ENCODE measurements at places on chromosomes 1 and 21. TPM values are rescaled to one million over a fixed set of nuclear protein-coding genes. Genes with fewer than 3 reads are reported as not detected.

Gene NME7
- total RNA-seq = 13.2 TPM

Gene IGSF9
- total RNA-seq = 11.3 TPM

Gene GJA9
- total RNA-seq = not detected

GRCh38 chr1:180178511-180179161, 24.0 kb downstream of the QSOX1 start:
- H3K27me3 ChIP-seq = no peaks in the 10 kb centered on the region
- H3K4me1 ChIP-seq = no peaks in the 10 kb centered on the region

DNA sequence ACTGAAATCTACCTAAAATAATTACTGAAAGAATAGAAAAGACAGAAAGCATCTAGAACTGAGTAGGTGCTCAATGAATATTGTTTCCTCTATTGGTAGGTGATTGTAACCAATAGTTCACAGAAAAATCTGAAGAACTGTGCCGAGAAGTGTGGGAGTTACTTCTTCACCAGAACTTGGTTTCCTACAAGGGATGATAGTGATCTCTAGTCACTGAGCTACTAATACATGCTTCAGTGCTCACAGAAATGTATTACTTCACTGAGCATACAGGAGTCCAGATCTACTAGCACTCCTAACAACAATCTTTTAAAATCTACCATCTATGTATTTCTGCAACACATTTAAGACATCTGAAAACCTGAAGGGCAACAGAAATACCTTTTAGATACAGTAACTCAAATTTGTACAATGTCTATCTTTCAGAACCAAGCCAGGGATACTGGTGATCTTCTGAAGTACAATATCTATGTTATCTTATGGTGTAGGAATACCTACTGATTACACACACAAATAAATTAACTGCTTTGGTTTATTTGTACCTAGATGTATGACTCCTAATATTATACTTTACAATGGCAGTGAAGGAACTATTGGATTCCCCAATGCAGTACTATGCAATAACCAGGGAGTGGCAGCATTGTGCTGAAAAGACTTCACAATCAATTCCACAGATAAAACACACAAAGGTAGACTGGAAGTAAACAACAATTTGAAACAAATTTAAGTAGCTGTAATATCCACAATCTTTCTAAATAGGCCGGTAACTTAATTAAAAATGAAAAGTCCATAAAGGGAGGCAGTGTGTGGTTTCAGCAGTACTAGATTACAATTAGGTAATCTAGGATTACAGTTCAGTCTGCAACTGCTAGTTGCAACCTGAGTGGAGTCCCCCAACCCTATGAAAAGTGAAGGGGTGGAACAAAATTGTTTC, 243.0 kb downstream of the SLC45A1 start:
- H3K36me3 ChIP-seq = peaks cover 14% of the 10 kb centered on the region
- H3K4me1 ChIP-seq = peaks cover 3% of the 10 kb centered on the region
- DNase-seq = no peak
- no peak overlapping the region for H3K4me3 ChIP-seq
- no peaks in the 10 kb centered on the region for H3K27me3 ChIP-seq

- no peaks in the 10 kb centered on the region for H3K27me3 ChIP-seq
- H3K27ac ChIP-seq = no peak overlapping the region
- no peaks in the 10 kb centered on the region for H3K36me3 ChIP-seq
- H3K4me3 ChIP-seq = no peak overlapping the region
These were observed 106.5 kb downstream of the UCHL5 start for GRCh38 chr1:192952646-192953045.

- H3K36me3 ChIP-seq = peaks cover 63% of the 10 kb centered on the region
- H3K27ac ChIP-seq = no peak overlapping the region
- H3K4me3 ChIP-seq = no peak overlapping the region
- DNase-seq = no peak
These were observed 11.7 kb downstream of the IQGAP3 start for GRCh38 chr1:156560585-156561163.

DNA sequence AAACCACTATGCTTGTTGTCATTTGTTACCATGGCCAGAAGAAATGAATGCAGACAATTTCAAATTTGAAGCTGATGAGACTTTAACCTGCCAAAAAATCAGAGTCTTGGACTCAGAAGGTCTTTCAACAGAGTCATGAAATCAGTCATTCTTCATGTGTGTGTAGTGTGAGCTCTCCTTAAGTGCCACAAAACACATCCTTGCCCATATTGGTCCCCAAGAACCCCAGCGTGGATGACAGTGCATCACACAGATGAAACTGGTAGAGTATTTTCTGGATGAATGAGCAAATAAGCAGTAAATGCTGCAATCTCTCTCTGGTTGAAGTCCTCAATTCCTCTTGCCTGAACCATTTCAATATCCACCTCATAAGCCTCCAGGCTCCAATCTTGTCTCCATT, 28.7 kb upstream of the ETS2 start:
- no peak for DNase-seq
- no peak overlapping the region for H3K27ac ChIP-seq
- H3K4me1 ChIP-seq = no peaks in the 10 kb centered on the region
- no peak overlapping the region for H3K4me3 ChIP-seq

GRCh38 chr1:31934706-31935629, 3.2 kb downstream of the PTP4A2 start:
- peaks cover 2% of the 10 kb centered on the region for H3K36me3 ChIP-seq
- H3K27ac ChIP-seq = no peak overlapping the region
- H3K4me1 ChIP-seq = peaks cover 3% of the 10 kb centered on the region
- DNase-seq = no peak

DNA sequence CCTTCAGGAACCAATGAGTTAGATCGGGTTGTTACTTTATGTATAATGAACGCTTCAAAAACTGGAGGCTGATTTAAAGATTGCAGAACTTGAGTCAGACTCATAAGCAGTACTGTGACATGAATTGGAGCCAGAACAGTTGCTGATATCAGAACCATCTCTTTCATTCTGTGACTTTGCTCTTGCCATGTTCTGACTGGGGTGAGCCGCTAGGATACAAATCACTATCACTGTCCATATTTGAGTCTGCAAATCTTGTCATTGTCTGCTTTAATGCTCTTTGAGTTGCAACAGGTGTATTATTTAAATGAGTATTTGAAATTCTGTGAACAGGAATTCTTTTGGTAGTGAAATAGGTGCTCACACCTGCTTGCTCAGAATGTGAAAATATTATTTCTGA, 52.5 kb downstream of the LRIG2 start:
- H3K4me1 ChIP-seq = no peaks in the 10 kb centered on the region
- DNase-seq = no peak
- no peak overlapping the region for H3K27ac ChIP-seq

GRCh38 chr1:207251066-207251465, 70.4 kb upstream of the CD55 start:
- H3K4me1 ChIP-seq = no peaks in the 10 kb centered on the region
- no peak overlapping the region for H3K27ac ChIP-seq
- DNase-seq = no peak
- no peak overlapping the region for H3K4me3 ChIP-seq
- H3K36me3 ChIP-seq = peaks cover 3% of the 10 kb centered on the region

DNA sequence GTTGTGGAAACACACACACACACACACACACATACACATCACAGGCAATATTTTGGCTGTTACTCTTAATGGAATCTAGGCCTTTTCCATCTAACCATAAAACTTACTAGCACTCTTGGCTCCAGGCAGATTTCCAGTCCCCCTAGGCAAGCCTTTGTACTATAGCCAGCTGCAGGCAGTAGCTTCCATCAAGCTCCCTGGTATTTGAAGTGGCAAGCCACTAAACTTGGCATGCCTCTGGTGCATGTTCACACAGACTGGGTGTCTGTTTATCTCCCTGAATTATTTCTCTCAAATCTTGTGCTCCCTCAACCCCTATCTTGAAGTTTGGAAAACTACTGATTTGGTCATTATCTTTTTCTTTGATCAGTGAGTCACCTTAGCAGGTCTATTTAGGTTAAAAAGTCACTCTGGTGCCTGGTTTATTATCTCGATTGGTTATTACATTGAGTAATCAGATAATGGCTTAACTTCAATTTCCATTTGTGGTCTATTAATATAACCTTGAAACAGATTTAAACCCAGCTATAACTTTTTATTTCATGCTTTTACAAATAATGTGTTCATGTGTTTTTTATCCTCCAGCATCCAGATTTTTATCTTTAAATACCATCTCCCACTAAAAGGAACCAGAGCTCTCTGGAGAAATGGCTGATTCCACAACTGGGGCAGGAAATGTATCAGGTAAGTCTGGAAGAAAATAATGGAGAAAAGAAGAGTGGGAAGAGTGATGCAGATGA, 2.7 kb upstream of the RBM15 start:
- H3K4me1 ChIP-seq = no peaks in the 10 kb centered on the region
- no peak for DNase-seq
- H3K36me3 ChIP-seq = peaks cover 22% of the 10 kb centered on the region
- H3K4me3 ChIP-seq = peak overlapping the region; percentile 40
- H3K27me3 ChIP-seq = no peaks in the 10 kb centered on the region

DNA sequence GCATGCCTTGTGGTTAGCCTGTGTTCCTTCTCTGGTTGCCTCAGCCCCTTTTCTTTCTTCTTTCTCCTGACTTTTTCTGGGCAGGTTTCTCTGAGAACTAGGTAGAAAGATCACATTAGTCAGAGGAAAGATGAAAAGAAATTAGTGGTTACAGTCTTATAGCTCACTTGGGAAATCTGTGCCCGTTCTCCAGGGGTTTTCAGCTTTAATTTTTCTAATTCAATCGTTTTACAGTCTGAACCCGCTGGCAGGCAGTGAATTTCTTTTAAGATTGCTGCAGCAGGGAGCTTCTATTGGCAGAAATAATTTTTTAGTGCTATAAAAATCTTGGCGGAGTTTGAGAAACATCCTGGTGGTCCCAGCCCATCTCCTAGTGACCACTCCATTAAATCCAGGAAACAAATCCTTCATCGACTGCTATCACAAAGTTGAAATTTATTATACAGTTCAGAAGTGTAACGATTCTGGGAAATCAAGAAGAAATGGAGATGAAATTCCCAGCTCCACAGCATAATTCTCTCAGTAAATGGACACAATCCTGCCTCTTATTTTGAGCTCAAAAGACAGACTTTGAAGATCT, 113.1 kb downstream of the PCP4 start:
- no peak overlapping the region for H3K4me3 ChIP-seq
- no peak for DNase-seq
- no peak overlapping the region for H3K27ac ChIP-seq
- H3K27me3 ChIP-seq = no peaks in the 10 kb centered on the region
- no peaks in the 10 kb centered on the region for H3K36me3 ChIP-seq

DNA sequence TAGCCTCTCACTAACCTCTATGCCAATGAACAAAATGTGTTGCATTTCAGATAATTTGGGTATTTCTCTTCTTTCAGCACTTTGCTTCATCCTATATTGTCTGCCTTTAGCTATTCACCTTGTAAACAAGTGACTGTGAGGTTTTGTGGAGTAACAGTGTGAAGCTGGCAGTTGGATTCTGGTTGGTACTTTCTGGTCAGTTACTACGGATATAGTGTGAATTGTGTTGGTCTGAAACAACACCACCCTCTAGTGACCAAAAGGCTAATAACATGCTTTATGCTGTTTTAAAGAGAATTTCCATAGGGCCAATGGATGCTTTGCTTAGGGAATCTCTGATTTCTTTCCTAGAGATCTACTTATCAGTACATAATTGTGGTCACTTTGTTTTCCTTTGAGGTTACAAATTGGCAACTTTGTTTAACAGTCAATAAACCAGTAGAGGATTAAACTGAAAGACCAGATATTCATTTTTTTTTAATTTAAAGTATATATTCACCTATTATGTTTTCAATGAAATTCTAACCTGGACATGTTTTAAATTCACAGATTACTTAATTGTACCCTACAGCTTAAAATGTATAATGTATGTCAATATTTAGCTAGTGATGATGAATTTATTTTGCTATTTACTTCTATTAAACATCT, 2.5 kb upstream of the PTGER3 start:
- H3K36me3 ChIP-seq = no peaks in the 10 kb centered on the region
- 0 out of 2 replicates have a peak, but pooled peaks cover 2% of the 10 kb centered on the region for H3K4me1 ChIP-seq
- no peak overlapping the region for H3K4me3 ChIP-seq
- peaks cover 10% of the 10 kb centered on the region for H3K27me3 ChIP-seq
- DNase-seq = no peak

- H3K27ac ChIP-seq = no peak overlapping the region
- no peak overlapping the region for H3K4me3 ChIP-seq
- peaks cover 10% of the 10 kb centered on the region for H3K36me3 ChIP-seq
- no peaks in the 10 kb centered on the region for H3K27me3 ChIP-seq
- DNase-seq = no peak
These were observed 131.3 kb downstream of the NTPCR start for GRCh38 chr1:233081735-233082134.

- no peaks in the 10 kb centered on the region for H3K27me3 ChIP-seq
- peak overlapping the region; percentile 90 for H3K4me3 ChIP-seq
- no peak for DNase-seq
- H3K36me3 ChIP-seq = peaks cover 21% of the 10 kb centered on the region
- peaks cover 3% of the 10 kb centered on the region for H3K4me1 ChIP-seq
- no peak overlapping the region for H3K27ac ChIP-seq
These were observed 44.2 kb downstream of the TMEM53 start for GRCh38 chr1:44630116-44630515.

DNA sequence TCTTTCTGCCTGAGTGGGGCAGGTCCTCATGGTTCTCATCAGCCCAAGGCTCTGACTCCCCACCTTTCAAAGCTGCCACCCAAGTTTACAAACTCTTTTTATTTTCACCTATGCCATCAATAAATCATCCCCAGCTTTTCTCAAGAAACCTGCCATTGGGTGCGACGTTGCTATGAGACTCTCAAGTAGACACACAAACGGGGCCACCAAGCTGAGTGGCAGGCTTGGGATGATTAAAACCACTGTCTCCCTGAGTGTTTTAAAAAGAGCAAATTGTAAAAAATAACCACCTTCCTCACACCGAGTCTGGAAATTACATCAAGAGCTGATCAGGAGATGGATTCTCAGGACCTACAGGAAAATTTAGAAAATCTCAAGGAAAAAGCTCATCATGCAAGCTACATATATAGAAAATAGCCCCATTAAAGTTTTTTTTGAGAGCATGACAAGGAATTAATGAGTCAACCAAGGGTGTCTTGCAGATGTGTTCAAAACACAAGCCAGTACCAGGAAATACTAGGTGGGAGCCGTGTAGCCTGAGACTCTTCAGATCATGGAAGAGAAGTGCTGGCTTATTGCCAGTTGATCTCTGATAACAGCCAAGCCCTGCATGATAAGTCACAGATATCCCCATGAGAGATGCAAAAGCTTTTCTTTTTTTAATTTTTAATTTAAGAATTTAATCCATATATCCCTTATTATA, 158.4 kb upstream of the BACE2 start:
- DNase-seq = no peak
- no peak overlapping the region for H3K27ac ChIP-seq
- H3K27me3 ChIP-seq = no peaks in the 10 kb centered on the region

- peaks cover 9% of the 10 kb centered on the region for H3K4me1 ChIP-seq
- peak; percentile 91 for DNase-seq
- H3K4me3 ChIP-seq = peak overlapping the region; percentile 60
- no peak overlapping the region for H3K27ac ChIP-seq
- no peaks in the 10 kb centered on the region for H3K27me3 ChIP-seq
These were observed 4.0 kb downstream of the S100A16 start for GRCh38 chr1:153608742-153609584.
